ENCODE measurements at places on chromosomes 1 and 21.

GRCh38 chr1:245835386-245835785 is 671.7 kb downstream of the SMYD3 start:
- DNase-seq = no peak

DNA sequence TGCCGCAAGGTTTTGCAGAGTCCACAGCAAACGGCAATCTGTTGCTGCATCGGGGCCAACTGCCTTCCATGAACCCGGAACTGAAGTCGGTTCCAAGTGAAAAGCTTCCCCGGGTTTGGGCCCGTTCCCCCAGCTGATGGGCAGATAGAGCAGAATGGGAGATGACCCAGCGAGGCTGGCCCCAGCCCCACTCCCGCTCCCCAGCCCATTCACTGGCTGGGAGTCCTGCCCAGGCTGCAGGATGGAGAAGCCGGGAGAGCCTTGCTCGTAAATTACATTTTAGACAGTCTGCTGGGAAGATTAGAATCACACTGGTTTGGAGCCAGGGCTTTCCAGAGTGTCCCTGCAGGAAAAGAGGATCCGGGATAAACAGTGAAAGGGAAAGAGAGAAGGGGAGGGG is 31.6 kb upstream of the PAX7 start:
- no peak for DNase-seq

- no peak for DNase-seq
Measured at GRCh38 chr1:154481053-154481452, 21.0 kb upstream of the TDRD10 start.

DNA sequence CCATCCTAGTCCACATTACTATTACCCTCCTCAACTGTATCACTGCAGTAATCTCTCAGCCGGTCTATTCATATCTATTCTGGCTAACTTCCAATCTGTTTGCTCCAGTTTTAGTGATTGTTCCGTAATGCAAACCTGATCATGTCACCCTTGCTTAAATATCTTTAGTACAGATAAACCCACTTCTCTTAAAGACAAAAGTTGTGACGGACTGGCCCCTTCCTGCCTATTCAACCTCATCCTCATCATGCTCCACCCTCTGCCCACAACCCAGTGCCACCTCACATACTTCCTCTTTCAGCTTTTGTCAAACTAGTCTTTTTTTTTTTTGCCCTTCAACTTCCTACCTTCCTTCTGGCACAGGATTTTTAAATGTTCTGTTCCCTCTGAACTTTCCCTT is 2.8 kb upstream of the C1orf162 start:
- peak; percentile 77 for DNase-seq

GRCh38 chr1:6745073-6745472 is 40.2 kb upstream of the CAMTA1 start:
- peak; percentile 26 for DNase-seq

DNA sequence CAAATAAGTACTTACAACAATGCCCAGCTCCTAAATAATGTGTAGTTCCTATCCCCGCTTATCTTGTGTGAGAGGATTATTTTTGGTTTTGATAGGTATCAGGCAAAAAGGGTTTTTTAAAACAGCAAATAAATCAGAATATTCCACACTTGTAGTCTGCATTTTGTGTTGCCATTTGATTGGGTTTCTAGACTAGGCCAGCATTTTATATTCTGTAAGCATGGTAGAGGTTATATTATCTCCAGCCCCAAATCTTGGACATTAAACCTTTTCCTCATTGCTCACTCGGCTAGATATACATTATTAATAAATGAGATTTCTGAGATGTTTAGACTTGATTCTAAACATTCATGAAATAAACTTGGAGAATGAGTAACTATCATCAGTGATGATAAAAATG is 165.7 kb upstream of the C1orf21 start:
- no peak for DNase-seq

GRCh38 chr1:88029142-88029541 is 654.9 kb upstream of the PKN2 start:
- no peak for DNase-seq

- DNase-seq = no peak
Measured at GRCh38 chr1:90821152-90821787, 104.2 kb upstream of the BARHL2 start.

DNA sequence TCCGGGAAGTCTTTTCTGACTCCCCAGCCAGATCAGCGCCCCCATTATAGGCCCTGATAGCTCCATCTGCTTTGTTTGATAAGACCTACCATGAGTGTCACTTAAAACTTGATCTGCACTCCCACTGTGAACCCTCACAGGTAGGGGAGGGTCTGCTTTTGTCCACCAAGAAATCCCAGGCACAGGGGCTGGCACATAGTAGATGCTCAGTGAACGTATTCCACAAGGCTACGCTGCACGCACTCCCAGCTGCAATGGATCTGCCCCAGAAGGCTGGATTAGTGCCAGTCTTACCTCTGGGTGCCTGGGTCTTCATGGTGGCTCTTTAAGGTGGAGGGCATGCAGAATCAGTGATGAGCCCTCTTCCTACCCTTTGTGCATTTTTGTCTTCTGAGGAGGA is 447.1 kb downstream of the PTPRU start:
- no peak for DNase-seq

DNA sequence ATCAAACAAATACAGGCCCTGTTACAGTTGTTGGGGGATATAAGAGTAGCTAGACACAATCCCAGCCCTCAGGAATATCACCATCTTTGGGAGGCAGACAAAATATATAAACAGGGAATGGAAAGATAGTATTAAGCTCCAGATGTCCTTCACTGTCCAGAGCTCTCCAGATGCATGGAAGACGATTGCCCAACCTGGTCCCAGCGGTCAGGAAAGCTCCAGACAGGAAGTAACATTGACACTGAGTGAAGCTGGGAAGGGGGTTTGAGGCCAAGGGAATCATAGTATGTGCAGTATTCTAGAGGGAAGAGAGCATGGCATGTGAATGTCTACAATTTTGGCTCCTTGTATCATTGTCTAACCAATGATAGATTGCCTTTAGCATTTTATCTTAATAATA is 173.9 kb upstream of the HOOK1 start:
- no peak for DNase-seq

GRCh38 chr21:45011426-45011825 is 63.0 kb upstream of the ADARB1 start:
- no peak for DNase-seq

DNA sequence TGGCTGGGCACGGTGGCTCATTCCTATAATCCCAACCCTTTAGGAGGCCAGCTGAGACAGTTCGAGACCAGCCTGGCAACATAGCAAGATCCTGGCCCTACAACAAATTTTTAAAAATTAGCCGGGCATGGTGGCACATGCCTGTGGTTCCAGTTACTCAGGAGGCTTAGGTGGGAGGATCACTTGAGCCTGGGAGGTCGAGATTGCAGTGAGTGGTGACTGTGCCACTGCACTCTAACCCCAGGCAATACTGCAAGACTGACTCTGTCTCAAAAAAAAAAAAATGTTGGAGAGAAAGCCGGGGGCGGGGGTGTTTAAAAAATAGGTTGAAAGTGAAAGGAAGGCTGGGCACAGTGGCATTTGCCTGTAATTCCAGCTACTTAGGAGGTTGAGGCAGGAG is 16.5 kb downstream of the CLDN19 start:
- no peak for DNase-seq

DNA sequence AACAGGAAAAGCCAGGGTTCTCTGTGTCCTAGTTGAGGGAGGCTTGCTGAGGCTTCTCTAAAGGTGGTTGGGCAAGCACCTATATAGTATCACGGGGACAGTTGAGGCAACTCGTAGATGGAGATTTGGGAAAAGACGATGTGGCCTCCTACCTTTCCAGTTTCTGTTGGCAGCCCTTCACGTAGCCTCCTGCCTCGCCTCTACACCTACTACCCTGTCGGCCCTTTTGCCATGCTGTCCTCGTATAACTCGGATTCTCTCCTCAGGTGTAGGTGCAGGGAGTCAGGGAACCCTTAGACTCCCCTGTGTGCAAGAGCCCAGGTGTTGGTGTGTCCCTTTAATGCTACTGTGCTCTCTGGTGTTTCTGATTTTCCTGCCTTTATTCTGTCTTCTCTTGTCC is 10.3 kb downstream of the ZNF692 start:
- DNase-seq = no peak

- DNase-seq = no peak
Measured at GRCh38 chr1:67883069-67883468, 49.8 kb upstream of the GNG12 start.

DNA sequence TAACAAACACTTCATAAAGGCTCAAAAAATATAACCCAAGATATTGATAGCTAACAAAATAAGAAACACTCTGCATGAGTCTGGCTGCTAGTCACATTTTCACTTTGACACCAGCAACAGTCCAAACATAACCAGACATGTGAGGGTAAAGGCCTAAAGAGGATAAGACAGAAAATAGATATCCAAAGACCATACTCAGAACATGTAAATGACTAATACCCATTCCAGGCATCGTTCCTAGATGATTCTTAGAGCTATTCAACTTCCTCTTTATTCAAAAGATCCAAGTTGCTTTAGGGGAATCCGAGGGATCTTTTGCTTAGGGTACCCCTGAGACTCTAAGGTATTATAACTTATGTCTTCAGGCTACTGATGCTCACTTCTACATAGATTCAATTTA is 5.1 kb downstream of the COL24A1 start:
- no peak for DNase-seq

GRCh38 chr1:26787381-26787705 is 407 bp upstream of the PIGV start:
- peak; percentile 80 for DNase-seq

DNA sequence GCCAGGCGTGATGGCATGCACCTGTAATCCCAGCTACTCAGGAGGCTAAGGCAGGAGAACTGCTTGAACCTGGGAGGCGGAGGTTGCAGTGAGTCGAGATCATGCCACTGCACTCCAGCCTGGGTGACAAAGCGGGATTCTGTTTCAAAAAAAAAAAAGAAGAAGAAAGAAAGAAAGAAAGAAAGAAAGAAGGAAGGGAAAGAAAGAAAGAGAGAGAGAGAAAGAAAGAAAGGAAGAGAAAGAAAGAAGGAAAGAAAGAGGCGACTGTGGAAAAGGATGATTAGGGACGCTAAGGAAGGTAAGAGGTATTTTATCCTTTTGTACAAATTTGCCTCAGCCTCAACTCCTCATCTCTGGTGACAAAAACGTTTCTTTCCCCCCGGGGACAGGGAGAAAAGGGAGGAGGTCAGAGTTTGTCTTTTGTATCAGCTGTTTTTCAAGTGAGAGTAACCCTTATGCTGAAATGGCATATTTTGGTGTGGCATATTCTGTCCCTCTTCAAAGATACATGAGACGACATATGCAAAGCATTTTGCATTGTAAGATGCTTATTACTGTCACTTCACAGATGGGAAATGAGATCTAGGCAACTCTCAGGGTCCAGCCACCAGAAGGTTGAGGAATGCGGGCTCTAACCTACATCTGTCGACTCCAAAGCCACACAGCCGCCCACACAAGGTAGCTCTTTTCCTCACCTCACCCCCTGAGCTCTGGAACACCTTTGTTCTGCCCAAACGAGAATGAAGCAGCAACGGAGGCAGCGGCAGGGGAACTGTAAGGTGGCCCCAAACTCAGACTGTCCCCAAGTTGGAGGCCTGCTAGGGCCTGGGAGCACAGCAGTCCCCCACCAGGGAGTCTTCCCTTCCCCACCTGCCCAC is 38.0 kb downstream of the NUAK2 start:
- DNase-seq = no peak

DNA sequence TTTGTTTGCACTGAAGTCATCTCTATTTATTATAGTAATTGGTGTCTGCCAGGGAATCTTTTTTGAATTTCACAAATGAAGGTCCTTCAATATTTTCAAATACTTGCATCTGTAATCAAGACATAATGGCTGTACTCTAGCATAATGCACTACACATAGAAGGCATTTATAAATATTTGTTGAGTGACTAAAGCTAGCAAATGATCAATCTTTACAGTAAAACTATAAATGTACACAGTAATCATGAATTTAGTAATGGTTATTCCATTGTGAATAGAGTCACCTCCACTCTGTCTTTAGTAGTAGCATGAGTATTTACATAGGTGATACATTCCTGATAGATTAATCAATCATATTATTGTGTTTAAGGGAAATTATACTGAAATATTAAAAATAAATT is 119.6 kb downstream of the USH2A start:
- DNase-seq = no peak

- DNase-seq = no peak
Measured at GRCh38 chr1:57860931-57861565, 437.2 kb upstream of the DAB1 start.

DNA sequence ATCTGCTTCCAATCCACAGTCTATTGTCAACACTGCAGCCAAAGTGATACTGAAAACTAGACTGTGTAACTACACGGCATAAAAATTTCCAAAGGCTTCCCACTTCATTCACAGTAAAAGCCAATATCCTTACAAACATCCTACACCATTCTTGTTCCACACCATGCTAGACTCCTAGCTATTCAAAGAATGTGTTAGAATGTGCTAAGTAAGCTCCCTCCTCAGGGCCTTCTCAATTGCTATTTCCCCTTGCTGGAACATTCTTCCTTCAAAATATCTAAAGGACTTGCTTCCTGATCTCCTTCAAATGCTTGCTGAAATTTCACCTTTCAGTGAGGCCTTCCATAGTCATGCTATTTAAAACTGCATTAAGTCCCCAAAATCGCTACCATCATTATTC is 228.1 kb downstream of the AKT3 start:
- no peak for DNase-seq

- no peak for DNase-seq
Measured at GRCh38 chr1:19800076-19800804, 524 bp upstream of the TMCO4 start.

DNA sequence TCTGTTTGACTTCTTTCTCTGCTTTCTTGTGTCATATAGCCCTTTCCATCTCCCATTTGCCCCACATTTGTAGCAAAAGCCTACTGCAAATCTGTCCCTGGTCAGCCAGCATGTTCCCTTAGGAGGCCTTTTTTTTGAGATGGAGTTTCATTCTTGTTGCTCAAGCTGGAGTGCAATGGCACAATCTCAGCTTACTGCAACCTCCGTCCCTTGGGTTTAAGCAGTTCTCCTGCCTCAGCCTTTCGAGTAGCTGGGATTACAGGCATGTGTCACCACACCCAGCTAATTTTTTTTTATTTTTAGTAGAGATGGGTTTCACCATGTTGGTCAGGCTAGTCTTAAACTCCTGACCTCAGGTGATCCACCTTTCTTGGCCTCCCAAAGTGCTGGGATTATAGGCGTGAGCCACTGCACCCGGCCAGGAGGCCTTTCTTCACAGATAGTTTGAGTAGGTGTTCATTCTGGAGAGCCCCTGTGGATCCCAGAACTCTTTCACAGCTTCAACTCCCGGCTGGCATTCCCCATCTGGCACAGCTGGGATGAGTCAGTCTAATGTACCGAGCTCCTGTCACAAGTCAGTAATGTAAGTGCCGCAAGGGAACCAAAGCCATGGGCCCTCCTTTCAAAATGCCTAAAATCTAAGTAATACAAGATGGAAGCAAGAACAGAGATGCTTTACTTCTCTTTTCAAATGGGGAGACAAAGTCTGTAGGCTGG is 9.4 kb upstream of the NHLH1 start:
- DNase-seq = no peak

DNA sequence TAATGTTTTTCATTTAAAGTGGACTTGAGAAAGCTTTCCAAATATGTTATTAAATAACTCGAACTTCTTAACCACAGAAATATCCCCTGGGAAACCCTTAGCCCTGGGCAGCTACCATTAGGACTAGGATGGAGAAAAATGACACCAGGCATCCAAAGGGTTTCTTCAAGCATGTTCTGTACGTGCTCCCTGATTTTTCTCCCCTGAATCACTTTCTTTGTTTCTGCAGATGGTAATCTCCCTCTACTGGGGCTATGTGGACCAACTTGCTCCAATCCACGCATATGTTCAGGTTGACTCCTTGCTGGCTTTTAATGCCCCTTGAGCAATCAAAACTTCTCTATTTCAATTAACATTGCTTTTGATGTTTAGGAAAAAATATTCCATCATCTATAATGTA is 312.7 kb upstream of the C1orf87 start:
- DNase-seq = no peak

GRCh38 chr1:92365378-92366039 is 66.7 kb downstream of the RPAP2 start:
- DNase-seq = no peak
